Ovary (tissue), 10 donors: ENCODE measurements at places on chromosomes 2 and 18. TPM values are rescaled to one million over a fixed set of nuclear protein-coding genes. Genes with fewer than 3 reads are reported as not detected.
A peak's percentile ranks its signal among the peaks of the same experiment; 100 is the strongest.

DNA sequence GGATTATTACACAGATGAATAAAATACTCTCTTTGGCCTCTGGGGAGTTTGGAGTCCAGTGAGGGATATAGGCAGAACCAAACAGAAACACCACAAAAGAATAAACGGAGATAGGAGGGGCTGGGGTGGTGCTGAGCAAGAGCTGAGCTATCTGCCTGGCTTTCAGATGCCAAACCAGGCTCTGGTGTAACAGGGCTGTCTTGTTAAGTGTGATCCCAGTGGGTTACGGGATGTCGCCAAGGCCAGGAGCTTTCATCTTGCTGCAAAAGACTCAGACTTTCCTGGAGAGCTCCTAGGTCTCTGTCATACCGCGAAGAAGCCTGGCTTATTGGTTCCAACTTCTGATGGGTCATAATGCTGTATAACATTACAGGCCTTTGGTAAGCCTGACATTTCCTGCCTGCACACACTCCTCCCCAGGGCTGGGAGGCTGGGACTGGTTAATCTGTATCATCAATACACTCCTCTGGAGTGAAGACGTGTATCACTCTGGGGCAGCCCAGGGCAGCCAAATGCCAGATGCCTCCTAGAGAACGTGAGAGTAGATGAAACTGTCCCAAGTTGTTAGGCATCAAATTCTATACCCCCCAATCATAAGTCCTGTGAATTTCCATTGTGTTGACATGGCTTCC, 60.5 kb downstream of the STPG4 start:
- DNase-seq, result no peak

Gene SCN1A
- 5.6 TPM for total RNA-seq

GRCh38 chr18:73690222-73690621, 457.4 kb downstream of the FBXO15 start:
- no peak for DNase-seq

DNA sequence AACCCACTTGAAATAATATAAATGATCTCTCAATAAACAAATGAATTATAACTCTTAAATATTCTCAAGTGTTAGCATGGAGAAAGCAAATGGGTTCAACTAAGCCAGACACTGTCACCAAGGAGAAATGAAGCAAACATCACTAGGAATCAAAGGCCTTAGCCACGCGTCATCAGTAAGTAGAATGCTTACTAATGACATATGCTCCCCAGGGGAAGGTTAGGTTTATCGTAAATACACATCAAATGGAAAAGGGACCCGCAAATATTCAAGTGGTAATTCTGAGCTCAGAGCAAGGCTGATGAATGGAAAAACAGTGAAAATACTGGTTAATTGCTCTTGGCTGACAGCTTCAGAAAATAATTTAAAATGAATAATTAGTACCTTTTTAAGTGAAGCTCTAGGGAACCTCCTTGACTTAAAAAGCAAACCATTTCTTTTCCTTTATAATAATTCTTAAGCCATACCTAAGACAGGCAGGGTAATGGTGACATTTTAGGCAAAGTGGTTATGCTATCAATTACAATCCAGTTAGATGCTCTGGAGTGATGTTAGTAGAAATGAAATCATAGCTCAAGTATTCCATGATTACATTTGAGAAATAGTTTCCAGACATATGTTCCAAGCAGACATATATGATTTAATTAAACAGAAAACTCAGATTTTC, 101.5 kb downstream of the ALPK2 start:
- DNase-seq, result no peak

Gene SCYGR4
- total RNA-seq, result not detected

- DNase-seq, result no peak
Measured at GRCh38 chr2:69307579-69308064, 79.4 kb downstream of the GFPT1 start.

GRCh38 chr2:127608061-127609030, 37.6 kb upstream of the GPR17 start:
- DNase-seq, result no peak

GRCh38 chr18:22485808-22486244, 68.1 kb upstream of the CTAGE1 start:
- DNase-seq, result no peak

GRCh38 chr2:228545748-228546145, 364.3 kb upstream of the SPHKAP start:
- no peak for DNase-seq

Gene CFAP221
- total RNA-seq, result 2.8 TPM

DNA sequence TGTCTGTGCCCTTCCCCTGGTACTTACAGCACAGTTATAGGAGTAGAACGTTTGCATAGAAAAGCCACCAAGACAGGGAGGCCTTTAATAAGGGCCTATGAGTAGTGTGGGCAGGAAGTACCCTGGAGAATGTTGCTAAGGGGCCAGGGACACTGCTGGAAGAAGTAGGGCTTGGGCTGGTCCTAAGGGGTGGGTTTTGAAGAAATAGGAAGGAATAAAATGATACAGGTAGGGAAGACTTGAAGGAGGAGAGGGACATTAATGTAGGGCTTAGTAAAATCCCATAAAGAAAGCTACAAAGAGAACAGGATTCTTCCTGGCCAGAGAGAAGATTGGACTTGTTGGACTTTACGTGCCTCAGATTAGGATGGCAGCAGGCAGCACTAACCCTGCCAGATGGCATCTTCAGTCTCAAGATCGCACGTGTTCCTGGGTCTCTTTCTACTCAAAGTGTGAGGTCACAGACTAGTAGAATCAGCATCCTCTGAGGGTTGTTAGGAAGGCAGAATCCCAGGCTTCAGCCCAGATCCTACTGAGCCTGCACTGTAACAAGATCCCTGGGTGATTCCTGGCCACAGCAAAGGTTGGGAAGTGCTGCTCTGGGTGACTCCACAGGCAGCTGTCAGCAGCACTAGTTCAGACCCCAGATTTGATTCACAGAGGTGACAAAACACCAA, 39.2 kb downstream of the EPAS1 start:
- DNase-seq, result no peak

GRCh38 chr2:127175041-127175721, 44.9 kb downstream of the CYP27C1 start:
- DNase-seq, result peak; percentile 83

- no peak for DNase-seq
Measured at GRCh38 chr2:81077396-81077795, 772.8 kb upstream of the LRRTM1 start.

GRCh38 chr2:117128461-117128860, 686.0 kb upstream of the DDX18 start:
- DNase-seq, result no peak

DNA sequence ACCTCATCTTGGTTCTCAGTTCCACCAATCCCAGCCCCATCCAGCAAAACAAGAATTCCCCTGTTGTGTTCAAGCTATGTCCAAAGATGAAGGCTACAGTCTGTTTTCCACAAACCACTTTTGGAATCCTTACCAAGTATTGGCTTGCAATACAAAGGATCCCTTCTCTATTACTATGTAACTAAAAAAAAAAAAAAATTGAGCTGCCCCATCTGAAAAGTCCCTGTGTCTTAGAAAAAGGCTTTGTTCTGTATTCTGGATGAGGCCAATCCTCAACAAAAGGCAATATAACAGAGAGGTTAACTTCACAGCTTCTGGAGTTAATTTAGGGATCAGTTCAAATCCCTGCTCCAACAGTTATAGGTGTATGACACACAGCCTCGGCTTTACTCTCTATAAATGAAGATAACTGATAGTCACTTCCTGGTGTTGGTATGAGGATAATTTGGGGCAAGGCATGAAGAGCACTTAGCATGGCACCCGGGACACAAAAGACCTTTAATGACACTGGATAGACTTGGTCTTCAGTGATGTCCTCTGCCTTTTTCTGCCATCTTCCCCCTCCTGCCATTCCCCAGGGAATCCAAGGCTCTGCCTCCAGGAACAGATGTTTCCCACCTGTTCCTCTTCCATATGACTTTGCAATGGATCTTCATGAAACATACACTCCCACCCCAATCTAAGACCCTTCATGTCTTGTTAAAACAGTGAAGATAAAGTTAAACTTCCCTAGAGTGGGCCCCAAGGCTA, 61.2 kb upstream of the ATL2 start:
- no peak for DNase-seq

Gene TNP1
- total RNA-seq, result not detected

DNA sequence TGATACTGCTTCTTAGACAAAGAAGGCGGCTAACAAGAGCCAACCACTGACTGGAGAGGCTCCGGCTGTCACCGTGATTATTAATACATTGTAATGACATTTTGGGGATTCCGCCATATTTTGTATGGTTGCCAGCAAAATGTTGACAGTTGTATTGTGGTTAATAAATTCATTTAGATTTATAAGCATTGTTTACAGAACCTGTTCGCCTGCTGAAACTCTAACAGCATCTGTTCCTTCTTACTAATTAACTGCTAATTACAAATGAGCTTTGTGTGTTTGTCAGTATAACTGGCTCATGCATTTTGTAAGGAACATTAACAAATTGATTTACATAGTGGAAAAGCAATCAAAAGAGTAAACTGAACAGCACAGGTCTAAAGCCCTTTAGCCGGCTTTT, 332.4 kb downstream of the GBX2 start:
- no peak for DNase-seq

DNA sequence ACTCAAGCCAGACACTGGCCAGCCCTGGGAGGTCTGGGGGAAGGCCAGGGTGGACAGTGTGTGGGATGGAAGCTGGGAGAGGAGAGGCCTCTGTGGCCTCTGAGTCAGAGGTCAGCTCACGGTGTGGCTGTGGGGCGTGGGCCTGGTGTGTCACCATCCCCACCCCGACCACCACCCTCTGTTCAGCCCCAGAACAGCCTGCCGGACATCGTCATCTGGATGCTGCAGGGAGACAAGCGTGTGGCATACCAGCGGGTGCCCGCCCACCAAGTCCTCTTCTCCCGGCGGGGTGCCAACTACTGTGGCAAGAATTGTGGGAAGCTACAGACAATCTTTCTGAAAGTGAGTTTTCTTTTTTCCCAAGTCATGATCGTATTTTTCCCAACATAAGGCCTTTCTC, 110.5 kb downstream of the DYSF start:
- DNase-seq, result no peak

Gene FMNL2
- 55.1 TPM for total RNA-seq

- peak; percentile 8 for DNase-seq
Measured at GRCh38 chr2:230905448-230906421, 19.3 kb downstream of the GPR55 start.

- DNase-seq, result no peak
Measured at GRCh38 chr18:79064228-79064627, 5.0 kb upstream of the ATP9B start.
